ENCODE measurements at places on chromosomes 12 and 14.
A peak's percentile ranks its signal among the peaks of the same experiment; 100 is the strongest.

DNA sequence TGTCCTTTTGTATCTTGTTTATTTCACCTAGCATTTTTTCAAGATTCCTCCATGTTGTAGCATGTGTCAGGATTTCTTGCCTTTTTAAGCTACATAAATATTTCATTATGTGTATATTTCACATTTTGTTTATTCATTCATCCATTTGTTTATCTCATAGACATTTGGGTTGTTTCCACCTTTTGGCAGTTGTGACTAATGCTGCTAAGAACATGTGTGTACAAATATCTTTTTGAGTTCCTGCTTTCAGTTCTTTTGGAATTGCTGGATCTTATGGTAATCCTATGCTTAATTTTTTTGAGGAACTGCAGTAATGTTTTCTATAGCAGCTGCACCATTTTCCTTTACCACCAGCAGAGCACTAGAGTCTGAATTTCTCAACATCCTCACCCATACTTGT, 62.4 kb downstream of the SCN8A start:
- DNase-seq: no peak

DNA sequence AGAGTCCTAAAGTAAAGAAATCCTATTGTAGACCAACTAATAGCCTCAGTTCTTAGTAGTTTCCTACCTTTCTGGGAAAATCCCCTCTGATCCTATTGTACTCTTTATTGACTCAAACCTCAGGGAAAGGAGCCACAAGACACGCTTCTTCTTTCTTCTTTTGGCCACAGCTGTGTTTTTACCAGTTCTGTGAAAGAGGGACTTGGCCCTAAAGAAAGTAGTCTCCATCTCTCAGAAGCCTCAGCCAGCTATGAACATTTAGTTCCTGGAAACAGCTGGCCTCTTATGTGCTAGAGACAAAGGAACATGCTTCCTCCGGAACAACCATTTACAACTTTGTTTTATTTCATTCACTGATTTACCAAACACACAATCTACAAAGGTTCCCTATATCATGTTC, 66.1 kb upstream of the ARID2 start:
- DNase-seq: no peak

GRCh38 chr12:132783917-132784531, 22.4 kb upstream of the ANKLE2 start:
- no peak for DNase-seq

GRCh38 chr12:9731797-9732196, 1.1 kb downstream of the CLECL1 start:
- no peak for DNase-seq

DNA sequence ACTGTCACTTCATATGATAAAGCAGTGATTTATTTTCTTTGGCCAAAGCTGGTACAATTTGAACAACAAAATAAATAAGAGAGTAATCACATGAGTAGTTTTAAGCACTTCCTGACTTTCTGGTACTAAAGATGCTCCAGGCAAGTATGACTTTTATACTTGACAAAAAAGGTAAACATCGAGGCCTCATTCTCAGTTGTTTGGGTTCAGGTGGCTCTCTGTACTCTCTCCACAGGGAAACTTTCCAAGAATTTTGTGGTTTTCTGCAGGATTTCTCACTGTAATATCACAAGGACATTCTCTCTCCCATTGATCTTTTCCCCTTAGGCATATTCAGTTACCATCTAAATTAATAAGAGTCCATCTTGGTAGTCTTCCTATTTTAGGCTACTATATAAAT, 26.6 kb upstream of the KCNC2 start:
- peak; percentile 12 for DNase-seq

- no peak for DNase-seq
Measured at GRCh38 chr12:51900323-51900889, 6.9 kb upstream of the ACVRL1 start.

- DNase-seq: no peak
Measured at GRCh38 chr12:89762498-89763170, 54.0 kb upstream of the ATP2B1 start.

DNA sequence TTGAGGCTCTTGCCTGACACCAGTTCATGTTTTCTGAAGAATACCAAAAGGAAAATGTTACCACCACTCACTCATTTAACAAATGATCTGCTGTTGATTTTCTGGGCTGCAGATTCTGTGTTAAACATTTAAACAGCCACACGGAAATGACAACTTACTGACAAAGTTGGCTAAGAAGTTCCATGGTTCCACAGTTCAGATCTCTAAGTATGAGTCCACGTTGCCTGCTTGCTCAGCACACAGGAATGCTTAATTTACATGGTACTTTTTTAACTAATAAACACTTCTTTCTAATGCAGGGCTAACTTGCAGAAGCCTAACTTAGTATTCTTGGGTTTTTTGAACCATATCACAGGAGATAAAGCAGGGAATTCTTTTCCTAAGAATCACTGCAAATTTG, 34.7 kb downstream of the PTGER2 start:
- no peak for DNase-seq

GRCh38 chr14:85958069-85958468, 428.1 kb downstream of the FLRT2 start:
- DNase-seq: no peak

DNA sequence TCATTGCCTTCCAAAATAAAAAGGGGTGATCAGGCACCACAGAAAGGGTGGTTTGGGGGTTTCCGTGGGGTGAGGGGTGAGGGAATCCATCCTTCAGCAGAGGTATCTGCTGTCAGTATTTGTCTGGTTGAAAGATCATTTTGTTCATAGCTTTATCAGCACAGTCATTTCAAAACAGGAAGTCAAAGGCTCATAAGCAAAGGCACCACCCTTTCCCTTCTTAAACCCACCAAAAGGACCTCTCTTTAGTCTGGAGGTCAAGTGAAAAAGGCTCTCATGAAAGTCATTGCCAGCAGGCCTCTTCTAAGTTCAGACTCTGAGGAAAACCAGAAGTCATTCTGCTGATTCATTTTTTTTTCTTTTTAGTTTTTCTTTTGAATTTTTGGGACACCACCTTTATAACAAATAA, 6.2 kb downstream of the CHST11 start:
- DNase-seq: no peak

DNA sequence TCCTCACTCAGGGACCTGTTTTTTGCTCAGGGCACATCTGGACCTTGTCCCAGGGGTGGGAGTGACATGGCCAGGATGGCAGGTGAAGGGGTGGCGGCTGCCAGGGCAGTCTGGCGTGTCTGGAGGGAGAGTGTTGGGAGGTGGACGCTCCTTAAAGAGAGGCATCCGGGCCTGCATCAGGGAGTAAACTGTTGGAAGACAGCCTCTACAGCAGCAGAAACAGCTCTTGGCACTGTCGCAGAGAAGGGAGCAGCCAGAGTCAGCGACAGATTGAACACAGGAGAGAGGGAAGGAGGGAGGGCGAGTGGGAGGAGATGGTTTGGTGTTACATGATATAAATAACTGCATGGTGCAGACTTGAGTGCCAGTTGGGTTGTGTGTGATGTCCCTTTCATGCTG, 52.8 kb downstream of the IGF1 start:
- DNase-seq: no peak

DNA sequence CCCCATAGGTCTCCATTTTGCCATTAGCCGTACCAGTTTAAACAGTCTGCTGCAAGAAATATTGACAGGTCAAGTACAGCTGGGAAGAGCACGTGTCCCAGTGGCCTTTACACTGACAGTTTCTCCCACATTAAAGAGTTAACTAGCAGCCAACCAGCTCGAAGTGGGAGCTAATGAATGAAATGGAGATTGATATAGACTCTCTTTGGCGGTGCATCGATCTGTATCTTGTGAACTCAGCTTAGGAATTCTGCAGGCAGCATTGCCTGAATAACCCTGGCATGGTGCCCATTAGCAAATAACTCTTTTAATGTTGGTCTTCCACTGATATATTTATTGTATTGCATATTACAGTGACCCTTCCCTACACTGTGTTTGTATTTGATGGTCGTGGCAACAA, 319.4 kb downstream of the EGLN3 start:
- no peak for DNase-seq

GRCh38 chr12:50556273-50556672, 51.5 kb downstream of the DIP2B start:
- no peak for DNase-seq

- no peak for DNase-seq
Measured at GRCh38 chr14:100568998-100569733, 18.1 kb downstream of the BEGAIN start.

- no peak for DNase-seq
Measured at GRCh38 chr12:102010265-102010994, 51.4 kb downstream of the WASHC3 start.

DNA sequence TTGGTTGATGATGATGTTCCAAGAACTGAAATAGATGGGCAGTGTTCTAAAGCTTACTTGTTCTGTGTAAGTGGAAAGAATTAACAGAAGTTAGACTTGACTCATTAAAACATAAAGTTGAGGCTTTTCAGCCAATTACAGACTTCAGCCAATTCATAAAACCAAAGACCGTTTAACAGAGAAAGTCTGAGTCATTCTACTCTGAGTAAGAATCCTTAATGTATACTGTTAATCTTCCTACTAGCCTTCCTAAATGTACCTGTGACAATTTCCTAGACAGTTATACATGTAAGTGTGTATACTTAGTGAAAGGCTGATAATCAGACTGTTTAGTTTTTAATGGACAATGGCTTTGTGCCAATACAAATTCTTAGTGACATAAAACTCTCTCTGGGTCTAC, 681.0 kb downstream of the RPL10L start:
- no peak for DNase-seq

DNA sequence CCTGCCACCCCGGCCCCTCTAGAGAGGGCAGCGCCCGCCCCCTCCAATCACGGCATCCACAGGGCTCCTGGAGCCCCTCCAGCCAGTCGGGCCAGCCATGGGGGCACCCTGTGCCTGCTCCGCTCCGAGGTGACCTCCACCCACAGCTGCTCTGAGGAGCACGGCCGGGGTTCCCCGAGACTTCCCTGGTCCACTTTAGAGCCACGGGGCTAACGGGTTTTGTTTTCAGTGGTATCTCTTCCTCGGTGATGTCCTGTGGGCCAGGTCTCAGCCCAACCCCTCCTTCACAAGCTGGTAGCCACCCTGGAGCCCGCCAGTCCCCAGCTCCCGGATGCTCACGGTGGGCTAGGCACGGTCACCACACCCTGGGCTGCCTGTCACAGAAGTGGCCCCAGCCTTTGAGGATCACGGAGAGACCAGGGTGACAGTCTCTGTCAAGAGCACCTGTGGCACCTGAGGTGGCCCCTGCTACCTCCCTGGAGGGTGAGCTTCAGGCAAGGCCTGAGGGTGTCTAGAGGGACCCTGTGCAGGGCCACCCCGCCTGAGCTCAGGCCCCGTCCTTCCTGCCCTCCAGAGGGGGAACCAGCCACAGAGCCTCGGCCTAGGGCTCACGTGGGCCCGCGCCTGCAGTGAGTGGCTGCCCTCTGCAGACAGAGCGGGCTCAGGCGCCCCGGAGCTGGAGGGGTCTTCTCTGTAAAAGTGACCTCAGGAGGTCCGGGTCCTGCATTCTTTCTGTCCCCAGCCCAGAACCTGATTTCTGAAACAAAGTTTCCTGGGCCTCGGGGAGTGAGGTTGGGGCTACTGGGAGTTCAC, 146.0 kb upstream of the C14orf180 start:
- no peak for DNase-seq

GRCh38 chr12:100721169-100721568, 73.4 kb upstream of the ANO4 start:
- no peak for DNase-seq

- no peak for DNase-seq
Measured at GRCh38 chr14:52303236-52303635, 10.9 kb upstream of the PTGER2 start.

DNA sequence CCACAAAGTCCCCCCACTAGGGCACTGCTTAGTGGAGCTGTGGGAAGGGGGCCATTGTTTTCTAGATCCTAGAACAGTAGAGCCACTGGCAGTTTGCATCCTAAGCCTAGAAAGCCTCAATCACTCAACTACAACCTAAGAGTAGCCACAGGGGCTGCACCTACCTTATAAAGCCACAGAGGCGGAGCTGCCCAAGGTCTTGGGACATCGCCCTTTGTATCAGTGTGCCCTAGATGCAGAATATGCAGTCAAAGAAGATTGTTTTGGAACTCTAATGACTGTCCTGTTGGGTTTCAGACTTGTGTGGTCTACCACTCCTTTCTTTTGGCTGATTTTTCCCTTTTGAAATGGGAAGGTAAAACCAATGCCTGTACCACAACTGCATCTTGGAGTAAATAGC, 59.5 kb downstream of the ATP2B1 start:
- DNase-seq: no peak

DNA sequence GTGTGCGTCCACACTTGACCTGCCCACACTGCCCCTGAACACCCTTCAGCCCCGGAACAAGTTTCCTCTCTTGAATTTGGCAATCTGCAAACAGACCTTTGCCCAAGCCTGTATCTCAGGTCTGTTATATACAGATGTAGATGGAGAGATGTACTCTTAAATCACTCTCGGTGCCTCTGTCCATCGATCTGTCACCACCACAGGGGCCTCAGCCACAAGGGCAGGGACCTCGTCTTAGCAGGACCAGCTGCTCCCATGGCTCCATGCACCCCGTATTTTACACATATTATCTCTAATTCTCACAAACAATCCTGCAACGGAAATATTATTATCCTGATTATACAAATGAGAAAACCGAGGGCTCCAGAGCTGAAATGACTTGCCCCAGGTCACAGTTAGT, 313.4 kb downstream of the BCL11B start:
- no peak for DNase-seq

DNA sequence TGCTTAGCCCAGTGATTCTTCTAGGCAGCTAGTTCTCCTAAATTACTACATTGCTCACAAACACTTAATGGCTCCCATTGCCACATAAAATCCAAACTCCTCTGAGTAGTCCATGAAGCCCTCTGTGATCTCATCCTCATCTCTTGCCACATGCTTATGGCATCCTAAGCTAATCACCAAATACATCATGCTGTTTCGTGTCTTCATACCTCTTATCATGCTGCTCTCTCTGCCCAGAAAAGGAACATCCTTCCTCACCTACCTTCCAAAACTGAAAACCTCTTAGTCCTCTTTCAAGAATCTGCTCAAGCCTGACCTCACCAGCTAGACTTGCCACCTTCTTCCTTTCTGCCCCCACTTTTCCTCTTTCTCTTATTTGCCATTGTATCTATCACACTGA, 108.5 kb downstream of the DUSP6 start:
- DNase-seq: no peak

DNA sequence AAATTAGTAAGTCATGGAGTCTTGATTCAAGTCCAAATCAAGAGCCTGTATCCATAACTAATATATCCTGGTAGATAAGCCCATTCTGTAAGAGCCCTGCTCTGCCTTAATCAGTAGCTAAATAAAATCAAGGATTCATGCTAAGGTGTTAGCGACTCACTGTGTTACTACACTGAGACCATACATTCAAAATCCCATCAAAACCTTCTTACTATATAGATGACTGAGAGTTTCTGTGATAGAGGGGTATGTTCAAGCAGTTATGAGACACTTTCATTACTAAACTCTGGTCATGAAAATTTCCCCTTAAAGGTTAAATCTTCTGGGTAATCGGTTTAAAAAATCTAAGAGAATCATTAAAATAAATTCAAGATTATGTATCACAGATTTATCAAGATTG, 78.5 kb downstream of the MDGA2 start:
- DNase-seq: no peak

All from RWPE1 (cell line).